ENCODE measurements at places on chromosomes 1 and 21. TPM values are rescaled to one million over a fixed set of nuclear protein-coding genes. Genes with fewer than 3 reads are reported as not detected.
A peak's percentile ranks its signal among the peaks of the same experiment; 100 is the strongest.

DNA sequence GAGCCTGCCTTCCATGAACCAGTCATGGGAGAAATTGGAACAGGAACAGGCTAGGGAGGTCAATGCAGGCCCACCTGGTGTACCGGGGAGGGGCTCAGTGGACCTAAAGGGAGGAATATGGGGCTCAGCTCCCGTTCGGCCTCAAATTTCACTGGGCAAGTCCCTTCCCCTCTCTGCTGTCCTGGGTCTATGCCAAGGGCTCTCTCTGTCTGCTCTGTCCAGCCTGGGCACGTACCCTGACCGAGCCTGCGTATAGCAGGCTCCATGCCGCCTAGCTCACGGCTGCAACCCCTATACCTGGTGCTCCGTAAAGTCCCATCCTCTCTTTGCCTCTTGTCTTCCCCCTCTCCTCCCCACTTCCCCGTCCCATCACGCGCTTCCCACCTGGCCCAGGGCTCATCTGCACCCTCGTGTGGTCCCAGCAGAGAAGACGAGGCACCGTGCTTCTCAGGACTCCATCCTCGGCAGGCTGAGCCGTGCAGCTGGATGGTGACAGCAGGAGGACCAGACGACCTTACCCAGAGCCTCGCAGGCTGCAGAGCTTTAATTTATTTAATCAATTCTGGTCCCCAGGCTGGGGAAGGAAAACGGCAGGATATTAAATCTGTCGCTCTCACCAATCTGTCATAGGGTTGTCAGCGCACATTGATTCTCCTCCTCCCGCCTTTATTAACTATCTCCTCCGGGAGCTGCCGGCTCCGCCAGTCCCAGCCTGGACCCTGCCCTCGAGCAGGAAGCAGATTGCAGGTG, 25.0 kb upstream of the DISP3 start:
- no peaks in the 10 kb centered on the region for H3K27me3 ChIP-seq
- no peak overlapping the region for H3K27ac ChIP-seq
- H3K4me1 ChIP-seq = peaks cover 22% of the 10 kb centered on the region

DNA sequence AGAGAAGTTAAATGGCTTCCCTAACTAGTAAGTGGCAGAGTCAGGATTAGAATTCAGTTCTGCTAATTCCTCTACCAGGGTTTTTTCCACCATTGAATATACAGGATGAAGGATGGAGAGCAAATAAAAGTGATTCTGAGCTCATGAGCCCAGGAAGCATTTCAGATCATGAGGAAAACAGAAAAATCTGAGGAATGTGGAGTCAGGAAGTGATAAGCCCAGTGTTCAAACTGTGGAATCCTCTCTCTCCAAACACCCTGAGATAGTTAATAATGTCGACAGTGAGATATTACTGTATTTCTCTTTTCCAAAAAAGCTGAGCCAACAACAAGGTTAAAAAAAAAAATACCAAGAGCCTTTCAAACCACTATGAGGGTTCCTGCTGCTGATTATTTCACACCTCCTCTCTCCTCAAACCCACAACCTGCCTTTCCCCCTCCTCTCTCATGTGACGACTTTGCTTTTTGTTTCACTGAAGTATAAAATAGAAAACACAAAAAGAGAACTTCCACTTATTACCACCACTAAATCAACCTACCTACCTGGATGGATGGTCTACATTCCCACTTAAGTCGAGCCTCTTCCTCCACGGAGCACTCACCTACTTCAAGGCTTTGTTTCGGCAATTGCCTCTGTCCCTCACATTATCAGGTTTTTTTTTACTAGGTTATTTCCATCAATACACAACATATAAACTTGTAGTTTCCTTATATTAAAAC, 8.9 kb downstream of the SLAMF1 start:
- no peak for DNase-seq
- H3K4me3 ChIP-seq = peak overlapping the region; percentile 27
- no peaks in the 10 kb centered on the region for H3K27me3 ChIP-seq
- peaks cover 48% of the 10 kb centered on the region for H3K36me3 ChIP-seq
- peaks cover 90% of the 10 kb centered on the region for H3K4me1 ChIP-seq

- H3K27ac ChIP-seq = no peak overlapping the region
- no peak overlapping the region for H3K4me3 ChIP-seq
- peaks cover 4% of the 10 kb centered on the region for H3K4me1 ChIP-seq
- no peak for DNase-seq
Observed at GRCh38 chr1:5911871-5912271, 80.4 kb downstream of the NPHP4 start.

DNA sequence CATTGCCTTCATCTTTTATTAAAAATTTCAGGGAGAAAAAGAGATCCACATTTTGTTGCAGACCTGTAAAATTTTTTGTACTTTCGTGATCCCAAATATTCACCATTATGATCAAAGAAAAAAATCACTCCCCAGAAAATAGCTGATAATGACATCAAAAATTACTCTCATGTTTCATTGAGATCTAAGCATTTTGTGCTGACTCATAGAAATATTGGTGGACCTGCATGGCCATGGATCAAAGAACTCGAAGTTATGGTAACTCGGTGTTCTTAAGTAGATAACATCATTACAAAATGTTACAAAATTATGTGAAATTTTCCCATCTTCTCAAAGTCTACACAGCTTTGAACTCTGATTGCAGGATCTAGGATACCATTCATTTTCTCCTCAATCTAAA, 135.8 kb downstream of the PTGER3 start:
- H3K36me3 ChIP-seq = no peaks in the 10 kb centered on the region
- no peak overlapping the region for H3K27ac ChIP-seq
- H3K4me1 ChIP-seq = no peaks in the 10 kb centered on the region
- H3K4me3 ChIP-seq = no peak overlapping the region

GRCh38 chr1:1048765-1049164, 25.3 kb downstream of the RNF223 start:
- DNase-seq = no peak
- no peaks in the 10 kb centered on the region for H3K27me3 ChIP-seq
- no peaks in the 10 kb centered on the region for H3K36me3 ChIP-seq
- no peak overlapping the region for H3K4me3 ChIP-seq
- H3K4me1 ChIP-seq = no peaks in the 10 kb centered on the region

OR6N1 gene
- not detected for total RNA-seq

GRCh38 chr1:25501235-25502058, 42.0 kb upstream of the LDLRAP1 start:
- no peak overlapping the region for H3K4me3 ChIP-seq
- peaks cover 21% of the 10 kb centered on the region for H3K4me1 ChIP-seq
- H3K27ac ChIP-seq = no peak overlapping the region
- H3K36me3 ChIP-seq = peaks cover 27% of the 10 kb centered on the region
- no peaks in the 10 kb centered on the region for H3K27me3 ChIP-seq
